AG09309 (cell line): ENCODE measurements at places on chromosomes 13 and 19.

DNA sequence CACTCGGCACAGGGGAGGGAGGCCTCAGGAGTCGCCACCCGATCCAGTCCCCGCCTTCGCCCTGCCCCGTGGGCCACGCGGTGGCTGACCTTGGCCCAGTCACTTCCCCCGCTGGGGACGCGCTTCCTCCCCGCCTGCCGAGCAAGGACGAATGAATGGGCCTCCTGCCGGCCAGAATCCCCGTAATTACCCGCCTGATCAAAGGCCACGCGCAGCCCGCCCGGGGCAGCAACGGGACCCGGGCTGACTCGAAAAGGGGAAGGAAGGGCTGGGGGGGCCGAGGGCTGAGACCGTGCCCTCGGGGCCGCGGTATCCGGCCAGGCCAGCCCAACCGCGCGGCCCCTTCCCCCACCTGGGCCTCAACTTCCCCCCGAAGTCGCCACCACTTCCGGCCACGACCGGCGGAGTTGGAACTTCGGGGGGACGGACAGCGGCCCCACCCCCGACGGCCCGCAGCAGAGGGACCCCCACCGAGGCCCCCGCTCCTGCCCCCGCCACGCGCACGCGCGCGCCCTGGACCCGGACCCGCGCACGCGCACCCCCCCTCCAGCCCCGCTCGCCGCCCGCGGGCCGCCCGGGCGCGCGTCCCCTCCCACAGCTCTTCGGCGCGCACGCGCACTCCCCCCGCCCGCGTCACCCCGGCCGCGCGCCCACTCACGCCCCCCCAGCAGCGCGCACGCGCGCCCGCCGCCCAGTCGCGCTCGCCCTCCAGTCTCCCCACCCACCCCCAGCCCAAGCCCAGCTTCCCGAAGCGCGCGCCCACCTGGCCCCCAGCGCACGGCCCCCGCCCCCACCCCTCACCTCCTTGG lies 520 bp downstream of the ZNF787 start:
- no peak for DNase-seq

GRCh38 chr13:51999921-52000320 lies 11.3 kb downstream of the ATP7B start:
- DNase-seq: no peak

GRCh38 chr13:61255040-61255796 lies 160.4 kb downstream of the PCDH20 start:
- DNase-seq: no peak

DNA sequence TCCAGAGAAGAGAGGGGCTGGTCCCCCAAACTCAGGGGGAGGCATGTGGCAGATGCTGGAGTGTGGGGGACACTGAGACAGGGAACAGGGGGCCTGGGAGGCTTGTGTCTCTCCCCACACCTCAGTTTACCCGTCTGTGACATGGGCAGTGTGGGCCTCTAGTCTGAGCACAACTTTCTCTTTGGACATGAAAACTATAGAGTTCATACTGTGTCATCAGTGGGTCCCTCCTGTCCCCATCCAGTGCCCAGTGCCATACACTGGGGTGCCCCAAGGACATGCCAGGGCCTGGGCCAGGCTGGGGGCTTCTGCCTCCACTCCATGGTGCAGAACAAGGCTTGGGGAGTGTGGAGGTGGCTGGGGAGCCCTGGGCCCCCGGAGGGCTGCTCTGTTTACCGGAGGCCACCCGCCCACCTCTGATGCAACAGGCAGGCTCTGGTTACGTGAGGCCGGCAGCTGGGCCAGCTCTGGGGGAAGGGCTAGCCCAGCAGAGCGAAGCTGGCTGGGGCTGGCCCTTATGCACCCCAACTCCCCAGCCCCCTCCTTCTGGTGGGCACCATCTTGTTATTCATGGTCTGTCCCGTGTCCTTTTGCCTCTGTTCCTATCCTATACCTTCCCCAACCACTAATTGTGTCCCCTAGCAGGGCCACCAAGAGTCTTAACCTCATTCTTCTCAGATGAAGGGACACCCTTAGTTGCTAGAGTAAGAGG lies 1.9 kb upstream of the MEF2B start:
- no peak for DNase-seq

- no peak for DNase-seq
These were observed 17.4 kb upstream of the SIGLEC6 start for GRCh38 chr19:51548891-51549305.

DNA sequence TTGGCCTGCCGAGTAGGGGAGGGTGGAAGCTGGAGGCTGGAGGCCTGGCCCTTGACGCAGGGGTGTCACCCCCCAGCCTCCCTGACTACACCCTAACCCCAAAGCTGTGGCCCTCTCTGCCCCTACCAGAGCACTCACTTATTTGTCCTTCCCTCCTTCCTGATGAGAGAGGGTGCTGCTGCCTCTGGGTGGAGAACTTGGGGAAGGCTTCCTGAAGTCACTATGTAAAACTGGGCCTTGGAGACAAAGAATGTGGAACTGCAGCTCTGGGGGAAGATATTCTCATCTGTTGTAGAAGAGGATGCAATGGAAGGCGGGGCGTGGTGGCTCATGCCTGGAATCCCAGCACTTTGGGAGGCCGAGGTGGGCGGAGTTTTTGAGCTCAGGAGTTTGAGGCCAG lies 485.2 kb downstream of the ZNF536 start:
- no peak for DNase-seq

DNA sequence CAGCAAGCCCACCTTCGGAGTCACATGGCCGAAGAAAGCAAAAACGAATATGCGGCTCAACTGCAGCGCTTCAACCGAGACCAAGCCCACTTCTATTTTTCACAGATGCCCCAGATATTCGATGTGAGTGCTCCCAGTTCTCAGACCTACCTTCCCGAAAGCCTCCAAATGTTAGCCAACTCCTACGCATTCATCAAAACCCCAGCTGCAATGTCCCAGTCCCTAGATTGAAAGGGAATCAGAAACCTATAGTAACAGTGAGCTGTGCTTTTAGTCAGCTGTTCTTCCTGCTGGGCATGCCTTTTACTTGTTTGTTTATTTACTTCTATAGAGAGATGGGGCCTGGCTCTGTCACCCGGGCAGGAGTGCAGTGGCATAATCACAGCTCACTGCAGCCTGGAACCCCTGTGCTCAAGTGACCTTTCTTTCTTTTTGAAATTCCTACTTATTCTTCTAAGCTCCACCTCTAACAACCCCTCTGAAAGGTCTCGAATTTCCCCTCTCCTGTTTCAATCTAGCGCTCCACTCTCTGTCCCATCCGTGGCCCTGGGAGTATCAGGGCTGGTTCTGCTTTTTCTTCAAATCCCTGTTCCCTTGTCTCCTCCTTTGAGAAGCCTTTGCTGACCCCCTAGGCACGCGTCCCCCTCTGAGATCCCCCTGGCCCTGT lies 4.4 kb downstream of the TRIP10 start:
- no peak for DNase-seq

GRCh38 chr19:42420055-42420544 lies 7.1 kb downstream of the LIPE start:
- no peak for DNase-seq

GRCh38 chr19:398719-399118 lies 10.2 kb downstream of the C2CD4C start:
- no peak for DNase-seq

- DNase-seq: no peak
These were observed 241.1 kb upstream of the ZNF507 start for GRCh38 chr19:32104153-32104849.

DNA sequence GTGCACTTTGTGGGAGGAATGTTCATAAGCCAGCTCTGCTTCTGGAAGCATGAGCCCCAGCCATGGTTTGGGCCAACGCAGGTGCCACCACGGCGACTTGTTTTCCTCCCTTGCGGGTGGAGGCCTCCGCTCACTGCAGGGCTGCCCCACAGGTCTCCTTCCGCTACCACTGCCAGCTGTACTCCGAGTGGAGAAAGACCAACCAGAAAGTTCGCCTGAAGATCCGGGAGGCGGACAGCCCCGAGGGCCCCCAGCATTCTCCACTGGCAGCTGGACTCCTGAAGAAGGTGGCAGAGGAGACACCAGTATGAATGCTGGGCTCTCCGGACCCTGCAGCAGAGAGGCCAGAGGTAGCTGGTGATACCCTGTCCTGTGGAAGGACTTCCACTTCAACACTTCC lies 6.5 kb upstream of the HNRNPM start:
- no peak for DNase-seq
